ENCODE measurements at places on chromosomes 12 and 14.

DNA sequence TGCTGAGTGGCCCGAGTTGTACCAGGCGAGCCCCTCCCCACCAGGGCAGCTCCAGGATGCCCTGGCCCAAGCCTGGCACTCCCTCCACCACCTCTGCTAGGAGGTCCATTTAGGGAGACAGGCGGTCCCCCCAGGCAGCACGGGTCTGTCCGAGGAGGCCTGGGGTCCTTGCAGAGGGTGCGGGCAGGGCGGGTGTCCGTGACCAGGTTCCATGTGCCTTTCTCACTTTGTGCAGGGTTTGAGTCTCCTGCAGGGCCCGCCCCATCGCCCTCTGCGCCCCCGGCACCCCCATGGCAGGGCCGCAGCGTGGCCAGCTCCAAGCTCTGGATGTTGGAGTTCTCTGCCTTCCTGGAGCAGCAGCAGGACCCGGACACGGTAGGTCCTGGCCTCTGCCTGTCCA is 56.8 kb upstream of the TSPAN9 start:
- DNase-seq = no peak

DNA sequence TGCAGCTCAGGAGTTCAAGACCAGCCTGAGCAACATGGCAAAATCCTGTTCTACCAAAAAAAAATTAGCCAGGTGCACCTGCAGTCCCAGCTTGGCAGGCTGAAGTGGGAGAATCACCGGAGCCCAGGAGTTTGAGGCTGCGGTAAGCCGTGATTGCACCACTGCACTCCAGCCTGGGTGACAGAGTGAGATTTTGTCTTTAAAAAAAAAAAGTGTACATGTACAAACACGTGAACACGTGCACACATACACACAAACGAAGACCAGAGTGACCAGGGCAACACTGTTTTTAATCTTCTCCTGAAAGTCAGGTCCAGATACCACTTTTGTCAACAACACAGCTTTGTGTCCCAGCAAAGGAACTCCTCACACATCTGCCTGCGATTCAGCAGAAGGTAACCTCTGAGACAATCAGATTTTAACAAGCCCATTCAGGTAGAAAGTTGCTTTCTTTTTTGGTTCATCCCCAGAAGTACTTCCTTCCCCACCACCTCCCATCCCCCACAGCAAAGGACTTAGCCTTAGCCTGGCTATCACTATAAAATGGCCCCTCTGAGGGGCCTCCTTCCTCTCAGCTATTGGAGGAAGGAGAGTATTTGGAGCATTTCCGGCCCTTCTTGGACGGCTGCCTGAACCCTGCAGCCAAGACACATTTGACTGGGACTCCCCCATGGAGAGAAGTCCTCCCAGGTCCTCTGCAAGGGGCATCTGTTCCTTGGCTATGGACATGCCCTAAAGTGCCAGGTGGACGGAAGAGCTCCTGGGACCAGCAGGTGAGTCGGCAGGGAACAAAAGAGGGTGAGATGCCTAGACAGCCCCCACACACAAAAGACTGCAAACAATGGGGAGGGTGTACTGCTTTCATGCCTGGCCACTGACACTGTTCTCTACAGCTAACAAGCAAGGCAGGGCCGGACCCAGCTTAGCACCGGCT is 9.8 kb downstream of the CTDSP2 start:
- no peak for DNase-seq

DNA sequence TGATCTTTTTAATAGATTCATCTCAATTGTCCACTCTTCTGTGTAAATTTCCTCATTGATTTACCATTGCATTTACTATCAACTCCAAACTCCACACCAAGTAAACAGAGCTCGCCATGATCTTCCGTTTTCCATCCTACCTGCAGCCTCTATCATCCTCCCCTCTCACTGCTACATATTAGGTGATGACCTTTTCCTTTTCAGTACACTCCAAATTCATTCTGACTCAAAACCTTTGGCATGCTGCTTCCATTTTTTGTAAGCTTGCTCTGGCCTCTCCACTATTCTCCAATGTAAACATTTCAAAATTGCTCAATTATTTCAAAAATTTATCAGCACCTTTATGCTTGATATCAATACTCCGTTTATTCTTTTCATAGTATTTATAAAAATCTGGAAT is 40.2 kb upstream of the PZP start:
- DNase-seq = no peak

DNA sequence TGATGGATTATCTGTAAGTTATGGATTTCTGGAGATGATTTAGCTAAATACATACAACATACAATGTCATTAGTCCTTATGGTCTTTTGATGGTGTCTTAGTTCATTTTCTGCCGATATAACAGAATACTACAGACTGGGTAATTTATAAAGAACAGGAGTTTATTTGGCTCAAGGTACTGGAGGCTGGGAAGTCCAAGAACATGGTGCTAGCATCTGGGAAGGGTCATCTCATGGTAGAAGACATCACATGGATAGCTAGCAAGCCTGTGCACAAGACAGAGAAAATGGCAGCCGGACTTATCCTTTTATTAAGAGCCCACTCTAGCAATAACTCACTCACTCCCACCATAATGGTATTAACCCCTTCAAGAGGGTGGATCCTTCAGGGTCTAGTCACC is 24.2 kb downstream of the KLHL28 start:
- DNase-seq = no peak

GRCh38 chr12:88932457-88932856 is 352.2 kb upstream of the KITLG start:
- no peak for DNase-seq

- no peak for DNase-seq
Measured at GRCh38 chr12:64566122-64566521, 44.2 kb upstream of the RASSF3 start.

Measured in CD8-positive, alpha-beta T cell (primary cell).